ENCODE measurements at places on chromosomes 7 and 10. TPM values are rescaled to one million over a fixed set of nuclear protein-coding genes. Genes with fewer than 3 reads are reported as not detected.

Gene TRIM74
- not detected for polyA plus RNA-seq

Gene EPHB6
- polyA plus RNA-seq: 2.6 TPM

Gene IFRD1
- polyA plus RNA-seq: 18.8 TPM

Gene SFTPA1
- polyA plus RNA-seq: not detected

Gene TLX1
- not detected for polyA plus RNA-seq

Gene TAS2R60
- polyA plus RNA-seq: not detected

Gene WDR11
- 22.0 TPM for polyA plus RNA-seq

Gene NFKB2
- 11.4 TPM for polyA plus RNA-seq

Gene RTKN2
- polyA plus RNA-seq: not detected

Gene HTRA1
- not detected for polyA plus RNA-seq

Gene GPR26
- not detected for polyA plus RNA-seq

Gene TEX36
- polyA plus RNA-seq: not detected

Gene LBX1
- polyA plus RNA-seq: not detected

Gene TCAF2
- 4.1 TPM for polyA plus RNA-seq

Gene SLC16A9
- polyA plus RNA-seq: not detected

Gene ZFYVE27
- 20.0 TPM for polyA plus RNA-seq

Gene CPA1
- polyA plus RNA-seq: not detected

Gene PNLIPRP3
- polyA plus RNA-seq: not detected

Gene CPN1
- not detected for polyA plus RNA-seq

Gene ZNF680
- 1.6 TPM for polyA plus RNA-seq

Gene FFAR4
- not detected for polyA plus RNA-seq

Gene SEPTIN7
- 966 TPM for polyA plus RNA-seq

Gene GLI3
- polyA plus RNA-seq: 0.63 TPM

Gene POLR1F
- 22.1 TPM for polyA plus RNA-seq

Gene TUBAL3
- polyA plus RNA-seq: not detected

Gene CSTF2T
- 11.7 TPM for polyA plus RNA-seq

Gene PLAC9
- not detected for polyA plus RNA-seq

Gene LRRC18
- not detected for polyA plus RNA-seq

Gene FAM13C
- not detected for polyA plus RNA-seq

Gene OPN1SW
- not detected for polyA plus RNA-seq

Gene SEM1
- polyA plus RNA-seq: 132 TPM

Gene NAT16
- not detected for polyA plus RNA-seq

Gene HOXA5
- 0.42 TPM for polyA plus RNA-seq

Gene GPR85
- polyA plus RNA-seq: not detected

Gene LRIT1
- not detected for polyA plus RNA-seq

Gene SAMD9L
- 78.2 TPM for polyA plus RNA-seq
